ENCODE measurements at places on chromosomes 12 and 14.

- no peak for DNase-seq
These were observed 11.1 kb downstream of the KRT75 start for GRCh38 chr12:52423035-52423434.

DNA sequence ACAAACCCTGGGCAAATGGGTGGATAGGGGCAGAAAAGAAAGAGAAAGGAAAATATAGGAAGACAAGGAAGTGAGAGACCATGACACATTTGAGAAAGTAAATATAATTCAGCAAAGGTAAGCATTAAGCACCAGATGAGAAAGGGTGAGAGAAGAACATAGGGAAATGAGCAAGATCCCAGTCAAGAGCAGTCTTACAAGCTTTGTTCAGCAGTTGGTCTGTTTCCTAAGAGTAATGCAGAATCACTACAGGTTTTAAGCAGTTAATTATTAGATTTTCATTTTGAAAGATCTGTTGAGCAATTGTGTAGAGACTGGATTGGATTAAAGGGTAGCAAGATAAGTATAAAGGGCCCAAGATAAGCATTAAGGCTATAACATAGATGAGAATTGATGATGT, 146.3 kb downstream of the PLCZ1 start:
- no peak for DNase-seq

DNA sequence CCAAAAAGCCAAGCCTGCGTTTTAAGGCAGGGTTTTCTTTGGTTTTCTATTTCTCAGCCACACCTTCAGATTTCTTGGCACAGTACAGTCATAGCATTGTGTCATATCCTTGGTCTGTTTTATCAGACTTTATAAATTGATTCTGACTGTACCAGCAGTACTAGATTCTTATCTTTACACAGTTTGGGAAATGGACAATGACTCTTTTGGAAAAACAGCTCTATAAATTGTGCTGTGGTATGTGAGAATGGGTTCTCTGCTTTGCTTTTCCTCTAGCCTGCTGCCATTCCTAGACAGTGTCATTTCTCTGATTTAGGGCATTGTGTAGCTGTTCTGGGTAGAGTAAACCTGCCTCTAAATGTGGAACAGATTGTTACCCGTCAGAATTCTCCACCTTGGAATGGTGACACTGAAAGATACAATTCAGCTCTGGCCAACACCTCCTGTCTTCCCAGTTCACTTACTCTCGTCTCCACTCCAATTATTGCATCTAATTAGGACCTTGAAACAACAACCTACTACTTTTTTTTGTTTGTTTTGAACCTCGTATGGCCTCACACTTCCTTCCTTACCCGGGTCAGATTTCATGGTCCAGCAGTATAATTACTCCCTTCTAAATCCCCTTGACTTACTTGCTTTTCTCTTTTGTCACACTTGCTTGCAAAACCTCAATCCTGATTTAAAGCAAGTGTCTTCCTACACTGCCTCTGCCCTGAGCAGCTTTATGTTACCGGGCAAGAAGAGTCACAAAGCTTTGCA, 226.3 kb downstream of the ERC1 start:
- DNase-seq: no peak

DNA sequence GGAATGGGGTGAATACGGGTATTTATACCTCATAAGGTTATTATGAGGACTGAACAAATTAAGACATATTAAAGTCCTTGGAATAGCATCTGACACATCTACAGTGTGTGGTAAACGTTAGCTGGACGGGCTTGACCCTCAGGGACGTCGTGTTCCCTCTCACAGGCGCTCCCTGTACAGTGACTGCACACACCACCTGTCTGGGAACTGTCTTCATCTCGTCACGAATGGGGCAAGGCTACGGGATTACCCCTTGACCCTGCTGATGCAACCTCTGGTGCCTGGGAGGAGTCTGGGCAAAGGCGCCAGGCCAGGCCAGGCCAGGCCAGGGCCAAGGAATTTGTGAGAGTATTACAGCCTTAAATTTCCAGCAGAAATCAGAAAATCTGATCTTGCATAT, 191.1 kb downstream of the CALM1 start:
- DNase-seq: no peak

- DNase-seq: peak; percentile 65
These were observed 558 bp downstream of the KLHDC2 start for GRCh38 chr14:49768301-49769121.

DNA sequence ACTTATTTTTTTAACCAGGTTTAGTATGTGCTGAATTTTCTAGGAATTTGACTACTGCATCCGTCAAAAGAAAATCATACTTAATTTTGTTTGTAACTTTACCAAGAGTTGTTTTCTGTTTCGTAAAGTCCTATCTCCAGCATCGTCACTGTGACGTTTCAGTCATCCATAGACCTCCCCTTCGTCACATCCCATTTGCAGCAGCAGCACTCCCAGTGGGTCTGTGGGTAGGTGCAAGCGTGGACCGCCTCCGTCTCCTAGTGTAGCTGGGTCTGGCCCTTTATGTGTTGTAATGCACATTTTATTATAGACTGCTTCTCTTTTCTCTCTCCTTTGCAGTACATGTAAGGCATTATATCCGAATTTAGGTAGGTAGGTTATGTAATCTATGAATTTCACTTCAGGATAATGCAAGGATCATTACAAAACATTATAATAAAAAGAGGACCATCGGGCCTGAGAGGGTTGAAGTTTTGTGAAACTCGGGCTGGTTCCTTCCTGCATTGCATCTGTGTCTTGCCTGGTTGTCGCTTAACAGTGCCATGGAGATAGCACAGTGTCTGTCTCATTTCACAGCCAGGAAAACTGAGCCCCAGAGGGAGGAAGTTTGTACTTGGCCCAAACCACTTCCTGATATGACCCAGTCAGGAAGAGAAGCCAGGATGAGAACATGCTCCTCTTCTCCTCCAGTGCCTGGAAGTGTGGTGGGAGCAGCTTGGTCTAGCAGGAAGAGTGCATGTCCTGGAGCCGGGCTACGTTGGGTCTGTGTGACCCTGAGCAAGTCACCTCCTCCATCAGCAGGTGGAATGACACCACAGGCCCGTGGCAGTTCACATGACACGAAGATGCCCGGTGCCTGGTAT, 41.3 kb downstream of the EVL start:
- no peak for DNase-seq

DNA sequence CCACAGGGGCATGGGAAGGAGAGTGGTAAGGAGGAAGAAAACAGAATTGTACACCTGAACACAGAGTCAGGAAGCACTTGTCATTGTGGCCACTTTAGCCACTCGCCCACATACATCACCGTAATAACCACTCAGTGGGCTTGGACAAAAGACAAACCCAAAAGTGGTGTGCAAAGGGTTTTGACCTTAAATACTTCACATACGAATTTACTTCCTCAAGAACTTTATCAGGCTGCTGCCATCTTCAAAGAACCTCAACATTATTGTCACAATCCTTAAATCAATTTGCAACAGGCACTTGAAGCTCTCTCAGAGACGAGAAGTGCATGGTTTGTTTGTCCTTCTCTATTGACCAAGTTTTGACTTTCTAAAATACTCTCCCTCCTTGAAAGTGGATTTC, 187.3 kb upstream of the EGLN3 start:
- no peak for DNase-seq

- no peak for DNase-seq
These were observed 169.1 kb downstream of the TSPAN9 start for GRCh38 chr12:3246253-3246652.

GRCh38 chr12:112916270-112916669, 9.5 kb downstream of the OAS1 start:
- no peak for DNase-seq

- no peak for DNase-seq
These were observed 366.1 kb upstream of the ATXN7L3B start for GRCh38 chr12:74171478-74171909.

GRCh38 chr14:92531106-92531873, 17.7 kb downstream of the RIN3 start:
- peak; percentile 51 for DNase-seq

GRCh38 chr12:7197841-7198240, 8.4 kb downstream of the PEX5 start:
- DNase-seq: no peak

- DNase-seq: no peak
These were observed 5.8 kb downstream of the KMT5A start for GRCh38 chr12:123389560-123390351.

- no peak for DNase-seq
These were observed 83.2 kb downstream of the ITPK1 start for GRCh38 chr14:93032421-93032936.

GRCh38 chr12:27772328-27773049, 7.5 kb upstream of the KLHL42 start:
- no peak for DNase-seq

DNA sequence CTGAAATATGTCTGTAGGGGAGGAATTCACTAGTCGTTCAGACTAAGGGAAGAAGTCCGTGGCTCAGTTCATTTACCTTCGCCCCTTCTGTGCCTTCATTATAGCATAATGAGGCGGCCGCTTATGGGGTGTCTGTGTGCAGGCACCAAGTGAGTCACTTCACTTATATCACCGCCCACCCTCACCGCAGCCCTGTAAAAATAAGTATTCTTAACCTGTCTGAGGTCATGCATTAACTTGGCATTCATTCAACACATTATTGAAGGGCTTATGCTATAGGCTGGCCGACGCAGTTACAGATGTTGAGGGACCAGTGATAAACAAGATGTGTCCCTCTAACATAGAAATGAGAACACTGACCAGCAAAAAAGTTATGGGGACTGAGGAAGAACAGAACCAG, 47.7 kb upstream of the PTCSC3 start:
- no peak for DNase-seq

DNA sequence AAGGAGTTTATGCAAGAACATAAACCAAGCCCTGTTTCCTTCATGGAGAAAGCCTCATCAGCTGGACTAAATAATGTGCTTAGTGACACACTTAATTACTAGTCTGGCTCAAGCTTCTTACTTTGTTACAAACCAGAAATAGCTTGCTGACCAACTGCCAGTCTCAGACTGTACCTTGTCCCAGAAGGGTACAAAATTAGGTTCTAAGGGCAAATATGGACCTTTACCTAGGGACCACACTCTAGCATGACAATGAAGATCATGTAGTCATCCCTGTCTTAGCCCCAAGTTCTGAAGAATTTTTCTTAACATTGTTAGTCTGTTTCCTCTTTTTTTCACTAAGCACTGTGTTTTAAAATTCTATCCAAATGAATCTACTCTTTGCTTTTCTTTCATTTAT, 2.2 kb downstream of the AMN1 start:
- no peak for DNase-seq

- DNase-seq: no peak
These were observed 19.3 kb downstream of the NTF3 start for GRCh38 chr12:5451251-5451650.

GRCh38 chr14:89060191-89060590, 235.7 kb downstream of the TTC8 start:
- DNase-seq: no peak

GRCh38 chr14:82511399-82511798, 977.7 kb upstream of the SEL1L start:
- no peak for DNase-seq

DNA sequence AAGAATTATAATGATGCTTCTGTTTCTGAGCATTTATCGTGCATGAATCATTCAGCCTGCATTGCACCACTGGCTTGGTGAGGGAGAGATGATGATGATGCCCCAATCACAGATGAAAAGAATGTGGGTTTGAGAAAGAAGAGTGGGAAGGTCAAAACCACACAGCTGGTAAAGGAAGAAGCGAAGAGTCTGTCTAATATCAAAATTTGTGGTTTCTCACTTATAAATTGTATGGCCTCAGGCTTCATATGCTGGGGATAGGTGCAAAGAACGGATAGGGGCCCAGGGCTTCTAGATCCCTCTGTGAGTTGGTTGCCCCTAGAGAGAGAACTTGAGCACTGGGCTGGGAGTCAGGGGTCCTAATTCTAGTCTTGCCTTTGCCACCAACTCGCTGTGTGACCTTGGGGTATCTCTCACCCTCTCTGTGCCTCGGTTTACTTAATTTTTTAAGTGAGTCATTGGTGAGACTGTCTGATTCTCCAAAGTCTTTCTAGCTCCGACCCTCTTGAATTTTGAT, 2.2 kb downstream of the OASL start:
- no peak for DNase-seq

DNA sequence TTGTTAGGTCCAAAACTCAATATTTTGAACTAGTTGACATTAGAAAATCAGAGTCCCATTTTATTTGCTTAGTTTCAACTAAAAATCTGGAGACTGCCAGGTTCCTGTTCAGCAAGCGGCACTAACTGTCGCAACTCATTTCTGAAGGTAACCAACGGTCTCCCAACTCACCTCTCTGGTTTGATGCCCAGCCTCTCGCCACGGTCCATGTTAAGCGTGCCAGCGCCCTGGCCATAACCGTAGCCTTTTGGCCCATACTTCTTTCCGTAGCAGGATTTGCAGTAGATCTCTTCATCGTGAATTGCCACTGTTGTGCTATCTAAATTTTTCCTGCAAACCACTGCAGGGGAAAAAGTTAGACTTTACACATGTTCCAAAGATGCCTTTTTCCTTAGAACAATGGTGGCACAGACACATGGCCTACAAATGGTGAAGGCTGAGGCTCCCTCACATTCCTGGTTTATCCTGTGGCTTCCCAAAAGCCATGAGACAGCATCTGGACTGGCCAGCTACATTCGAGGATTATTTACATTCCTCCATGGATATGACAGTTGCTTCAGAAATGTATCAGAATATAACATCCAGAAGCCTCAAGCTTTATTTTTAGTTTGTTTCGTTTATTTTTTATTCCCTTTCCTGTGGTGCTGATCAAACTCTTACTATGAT, 15.7 kb downstream of the CSRP2 start:
- DNase-seq: no peak

DNA sequence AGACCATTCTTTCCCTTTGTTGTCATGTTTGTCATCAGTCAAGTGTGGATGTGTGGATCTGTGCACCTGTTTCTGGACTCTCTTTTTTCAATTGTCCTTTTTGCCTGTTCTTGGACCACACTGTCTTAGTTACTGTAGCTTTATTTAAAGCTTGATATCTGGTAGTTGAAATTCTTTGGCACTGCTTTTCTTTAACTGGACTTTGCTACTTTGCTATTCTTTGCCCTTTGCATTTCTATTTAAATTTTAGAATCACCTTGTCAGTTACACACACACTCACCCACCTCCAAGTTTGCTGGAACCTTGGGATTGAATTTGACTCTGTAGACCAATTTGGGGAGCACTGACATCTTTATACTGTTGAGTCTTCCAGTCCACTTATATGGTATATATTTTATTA, 61.5 kb downstream of the VRK1 start:
- DNase-seq: no peak

DNA sequence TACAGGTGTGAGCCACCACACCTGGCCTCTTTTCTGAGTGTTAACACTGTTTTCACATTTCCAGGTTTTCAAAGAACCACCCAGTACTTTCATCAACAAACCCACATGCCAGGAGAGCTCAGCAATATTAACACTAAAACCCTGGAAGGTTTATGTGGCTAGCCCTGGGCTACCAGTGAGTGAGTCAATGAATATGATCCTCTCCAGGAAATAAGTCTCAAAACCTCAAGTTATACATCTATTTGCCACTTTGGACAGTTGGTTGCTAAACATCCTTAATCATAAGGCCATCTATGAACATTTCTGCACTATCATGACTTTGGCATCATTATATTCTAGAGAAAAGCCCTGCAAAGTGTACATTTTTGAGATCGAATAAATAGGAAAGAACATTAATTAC, 6.3 kb upstream of the CDKL1 start:
- DNase-seq: no peak
